Activated T-cell treated with anti-CD3 and anti-CD28 coated beads for 48 hours (primary cell): ENCODE measurements at places on chromosomes 16 and 17.

DNA sequence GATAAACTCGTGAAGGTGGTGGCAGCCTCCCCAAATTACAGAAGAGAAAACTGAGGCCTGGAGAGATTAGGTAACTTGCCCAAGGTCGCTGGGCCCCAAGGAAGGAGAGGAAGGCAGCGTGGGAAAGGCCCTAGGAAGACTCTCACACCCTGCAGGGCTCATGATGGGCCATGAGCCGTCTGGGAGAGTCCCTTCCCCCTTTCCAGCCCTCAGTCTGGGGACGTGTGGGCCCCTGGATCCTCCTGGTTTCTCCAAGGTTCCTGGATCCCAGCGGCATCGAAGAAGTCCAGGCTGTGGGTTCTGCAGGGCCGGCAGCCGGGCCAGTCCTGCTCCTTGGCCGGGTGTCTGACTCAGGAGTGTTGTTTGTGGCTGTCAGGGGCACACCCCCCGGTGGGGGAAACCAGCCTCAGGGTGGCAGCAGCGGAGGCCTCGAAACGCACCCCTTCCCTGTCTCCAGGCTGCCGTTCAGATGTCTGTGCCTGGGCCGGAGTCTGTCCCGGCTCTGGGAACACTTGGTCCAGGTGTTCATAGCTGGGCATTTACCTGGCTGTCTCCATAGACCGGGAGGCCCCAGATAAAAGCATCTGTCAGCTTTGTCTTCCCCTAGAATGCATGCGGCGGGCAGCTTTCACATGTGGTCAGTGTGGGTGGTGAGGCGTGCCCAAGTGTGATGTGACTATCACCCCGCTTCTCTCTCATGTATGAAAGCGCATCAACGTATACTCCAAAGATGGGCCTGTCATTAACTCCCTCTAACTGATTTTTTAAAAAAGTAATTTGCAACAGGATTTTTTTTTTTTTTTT is 3.7 kb upstream of the RAP1GAP2 start:
- peak; percentile 65 for DNase-seq

DNA sequence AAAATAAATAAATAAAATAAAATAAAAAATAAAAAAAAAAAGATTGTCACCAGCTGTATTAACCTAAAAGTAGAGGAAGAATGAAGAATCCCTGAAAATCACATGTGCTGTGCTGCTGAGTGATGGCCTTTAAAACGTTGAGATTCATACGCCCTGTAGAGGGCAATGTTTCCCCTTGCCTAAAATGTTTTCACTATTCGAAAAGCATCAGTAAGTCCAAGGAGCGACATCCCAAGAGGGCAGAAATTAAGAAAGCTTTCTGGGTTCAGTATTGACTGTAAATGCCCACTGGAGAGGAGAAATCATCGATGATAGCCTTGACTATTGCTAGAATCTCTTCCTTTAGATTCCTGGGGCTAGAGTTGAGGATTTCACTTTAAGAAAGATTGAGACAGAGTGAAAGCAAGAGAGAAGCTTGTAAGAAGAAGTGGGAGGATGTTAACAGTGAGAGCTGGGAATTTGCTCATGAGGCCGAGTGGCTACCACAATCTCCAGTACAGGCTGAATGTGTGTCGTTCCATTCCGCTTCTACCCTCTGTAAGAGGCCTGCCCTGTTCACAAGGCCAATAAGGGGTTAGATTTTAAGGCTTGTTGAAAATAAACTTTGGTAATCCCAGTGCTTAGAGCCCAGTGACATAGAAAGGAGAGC is 170.8 kb upstream of the FAM20A start:
- DNase-seq: no peak

DNA sequence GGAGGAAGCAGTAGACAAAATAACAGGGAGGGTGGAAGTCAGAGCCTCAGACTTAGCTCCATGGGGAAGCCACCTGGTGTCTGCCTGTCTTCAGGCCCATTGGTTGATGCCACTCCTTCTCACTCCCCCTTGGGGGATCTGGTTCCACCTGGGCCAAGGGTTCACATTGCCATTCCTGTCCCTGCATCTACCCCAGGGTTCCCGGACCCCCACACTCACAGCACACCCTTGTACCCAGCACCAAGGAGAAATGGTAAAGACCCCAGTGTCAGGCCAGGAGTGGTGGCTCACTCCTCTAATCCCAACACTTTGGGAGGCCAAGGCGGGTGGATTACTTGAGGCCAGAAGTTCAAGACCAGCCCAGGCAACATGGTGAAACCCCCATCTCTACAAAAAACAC is 1.0 kb upstream of the CA7 start:
- no peak for DNase-seq

- no peak for DNase-seq
These were observed 3.2 kb downstream of the GJD3 start for GRCh38 chr17:40361063-40361924.

GRCh38 chr17:43468691-43469139 is 15.1 kb upstream of the DHX8 start:
- DNase-seq: no peak
